Mesenteric fat pad (tissue), 1 donor: ENCODE measurements at places on chromosomes 5 and 9. TPM values are rescaled to one million over a fixed set of nuclear protein-coding genes. Genes with fewer than 3 reads are reported as not detected.

DNA sequence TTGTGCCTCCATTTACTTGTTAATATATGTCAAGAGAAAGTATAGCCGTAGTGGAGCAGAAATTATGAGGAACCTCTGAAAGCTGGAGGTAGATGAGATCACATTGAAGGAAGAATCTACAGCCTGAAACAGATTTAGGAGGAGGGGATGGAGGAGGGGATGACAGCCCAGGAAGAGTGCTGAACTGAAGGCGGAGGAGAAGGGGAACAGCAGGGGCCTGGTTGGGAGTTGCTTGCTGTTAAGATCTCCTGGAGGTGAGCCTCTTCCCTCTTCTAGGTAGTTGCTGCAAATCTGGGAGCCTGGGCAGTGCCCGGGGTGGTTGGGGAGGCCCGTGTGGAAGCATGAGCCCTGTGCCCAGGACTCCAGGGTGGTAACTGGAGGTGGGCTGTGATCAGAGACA, 111.8 kb upstream of the SEMA6A start:
- no peak for DNase-seq

GRCh38 chr9:38371495-38371894, 21.0 kb upstream of the ALDH1B1 start:
- no peak for DNase-seq

GRCh38 chr5:178113841-178114324, 551 bp downstream of the N4BP3 start:
- no peak for DNase-seq

DNA sequence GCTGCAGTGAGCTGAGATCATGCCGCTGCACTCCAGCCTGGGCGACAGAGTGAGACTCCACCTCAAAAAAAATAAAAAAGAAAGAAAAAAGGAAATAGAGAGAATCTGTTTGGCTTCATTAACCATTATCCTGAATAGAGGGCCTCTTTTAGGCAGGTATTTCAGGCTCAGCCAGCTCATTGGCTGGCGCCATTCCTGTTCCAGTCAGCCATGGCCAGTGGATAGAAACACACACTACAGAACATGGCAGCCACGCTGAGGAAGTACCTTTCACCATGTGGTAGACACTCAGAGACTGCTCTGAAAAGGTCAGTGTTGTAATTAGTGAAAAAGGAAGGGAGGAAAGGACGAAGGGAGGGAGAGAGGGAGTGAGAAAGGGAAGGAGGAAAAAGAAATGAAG, 340.0 kb upstream of the ACTBL2 start:
- DNase-seq: no peak

CDC25C gene
- not detected for total RNA-seq
